KBM-7 (cell line): ENCODE measurements at places on chromosomes 6 and 20.

GRCh38 chr6:26056583-26057350, 30.5 kb upstream of the HFE start:
- peak; percentile 75 for DNase-seq

DNA sequence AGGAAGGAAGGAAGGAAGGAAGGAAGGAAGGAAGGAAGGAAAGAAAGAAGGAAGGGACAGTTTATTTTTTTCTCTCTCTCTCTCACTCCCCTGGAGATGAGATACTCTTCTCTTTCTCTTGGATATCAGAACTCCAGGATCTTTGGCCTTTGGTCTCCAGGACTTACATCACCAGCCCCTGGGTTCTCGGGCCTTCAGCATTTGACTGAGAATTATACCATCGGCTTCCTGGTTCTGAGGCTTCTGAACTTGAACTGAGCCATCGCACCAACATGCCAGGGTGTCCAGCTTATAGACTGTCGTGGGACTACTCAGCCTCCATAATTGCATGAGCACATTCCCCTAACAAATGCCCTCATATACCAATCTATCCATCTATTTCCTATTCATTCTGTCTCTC, 69.4 kb upstream of the NRSN1 start:
- DNase-seq: no peak

- DNase-seq: no peak
Observed at GRCh38 chr6:105509506-105510331, 106.8 kb upstream of the PREP start.

DNA sequence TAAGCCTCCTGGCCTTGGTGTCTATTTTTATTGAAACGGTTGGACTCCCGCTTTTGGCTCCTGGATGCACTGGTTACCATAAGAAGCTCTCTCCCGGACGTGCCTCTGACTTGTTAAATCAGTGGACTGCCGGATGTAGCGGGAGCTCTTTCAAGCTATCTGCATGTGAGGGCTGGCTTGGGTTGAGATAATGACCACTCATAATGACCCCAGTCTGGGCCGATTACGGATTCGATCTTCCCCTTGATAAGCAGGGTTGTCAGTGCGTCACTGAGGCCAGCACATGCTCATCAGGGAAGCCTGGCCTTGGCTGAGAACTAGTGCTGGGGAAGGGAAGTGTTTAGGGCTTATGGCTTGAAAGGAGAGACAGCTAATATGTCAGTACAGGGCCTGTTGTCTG, 528.1 kb downstream of the CDH26 start:
- DNase-seq: no peak

DNA sequence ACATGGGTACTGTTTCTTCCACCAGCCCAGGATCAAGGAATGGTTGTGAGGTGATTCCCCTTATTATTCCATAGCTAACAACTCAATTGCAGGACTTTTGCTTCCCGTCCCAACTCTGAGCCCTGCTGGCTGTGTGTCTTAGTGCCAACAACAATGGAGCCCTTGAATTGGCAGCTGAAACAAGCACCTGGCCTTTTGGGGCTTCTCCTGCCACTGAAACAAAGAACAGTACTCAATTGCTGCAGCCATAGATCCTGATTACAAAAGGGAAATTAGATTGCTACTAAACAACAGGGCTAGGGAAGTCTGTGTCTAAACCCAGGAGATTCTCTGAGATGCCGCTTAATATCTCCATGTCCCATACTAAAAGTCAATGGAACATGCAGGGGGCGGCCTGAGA, 61.3 kb upstream of the CARMIL1 start:
- no peak for DNase-seq

- DNase-seq: no peak
Observed at GRCh38 chr6:165767228-165767627, 104.2 kb upstream of the PDE10A start.

DNA sequence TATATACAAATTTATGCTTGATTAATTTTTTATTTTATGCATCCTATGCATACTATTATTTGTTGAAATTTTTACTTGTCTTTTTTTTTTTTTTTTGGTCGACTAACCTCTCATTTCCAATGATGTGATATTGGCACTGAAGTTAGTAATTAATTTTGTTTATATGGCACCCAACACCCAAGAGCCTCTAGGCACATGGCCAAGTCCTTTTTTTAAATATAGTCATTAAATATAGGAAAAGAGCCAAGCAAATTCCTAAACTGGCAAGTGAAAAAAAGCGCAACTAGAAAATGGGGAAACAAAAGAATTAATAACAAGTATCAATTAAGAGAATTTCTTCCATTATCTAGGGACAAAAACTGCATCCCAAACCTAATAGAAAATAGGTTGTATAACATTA, 85.5 kb upstream of the HS3ST5 start:
- no peak for DNase-seq

DNA sequence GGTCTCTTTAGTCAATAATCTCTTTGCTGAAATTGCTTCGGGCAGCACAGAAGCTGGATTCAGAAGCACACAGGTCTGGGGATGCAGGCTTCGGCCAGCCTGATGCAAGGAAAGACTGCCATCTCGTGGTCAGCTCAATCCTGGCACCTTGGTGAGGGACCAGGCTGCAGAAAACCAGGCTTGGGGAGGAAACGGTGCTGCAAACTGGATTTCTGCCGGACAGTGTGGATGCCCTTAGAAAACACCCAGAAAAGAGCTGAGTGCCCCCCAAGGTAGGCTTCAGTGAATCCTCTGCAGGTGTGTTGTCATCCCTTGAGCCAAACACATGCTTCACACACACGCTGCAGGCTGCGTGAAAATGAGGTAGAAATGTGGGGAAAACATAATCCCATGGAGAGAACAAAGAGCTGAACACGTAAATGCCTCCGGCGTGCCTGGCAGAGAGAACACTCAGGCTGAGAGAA, 89.8 kb upstream of the PAX1 start:
- peak; percentile 69 for DNase-seq

DNA sequence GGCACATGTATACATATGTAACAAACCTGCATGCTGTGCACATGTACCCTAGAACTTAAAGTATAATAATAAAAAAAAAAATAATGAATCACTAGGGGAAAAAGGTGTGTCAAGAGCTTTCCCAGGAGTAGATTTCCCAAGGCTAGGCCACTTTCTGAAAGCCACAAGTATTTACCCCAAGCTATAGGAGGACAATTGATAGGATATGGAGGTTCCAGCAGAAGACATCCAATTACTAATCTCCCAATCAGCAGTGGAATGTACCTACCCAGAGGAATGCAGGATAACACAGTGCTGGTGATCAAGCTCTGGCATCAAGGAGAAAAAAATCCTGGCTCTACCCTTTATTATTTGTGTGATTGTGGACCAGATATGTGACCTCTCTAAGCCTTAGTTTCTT, 562.7 kb downstream of the RFPL4B start:
- no peak for DNase-seq
